Stimulated activated naive CD8-positive, alpha-beta T cell treated with anti-CD3 and anti-CD28 coated beads, Interleukin-15, Interleukin-2, amounts not matched to agents 100 U/mL and 50 U/mL, for 24 hours (primary cell): ENCODE measurements at places on chromosomes 7 and 10.

GRCh38 chr7:26670290-26670689 is 194.1 kb downstream of the SKAP2 start:
- no peak for DNase-seq

DNA sequence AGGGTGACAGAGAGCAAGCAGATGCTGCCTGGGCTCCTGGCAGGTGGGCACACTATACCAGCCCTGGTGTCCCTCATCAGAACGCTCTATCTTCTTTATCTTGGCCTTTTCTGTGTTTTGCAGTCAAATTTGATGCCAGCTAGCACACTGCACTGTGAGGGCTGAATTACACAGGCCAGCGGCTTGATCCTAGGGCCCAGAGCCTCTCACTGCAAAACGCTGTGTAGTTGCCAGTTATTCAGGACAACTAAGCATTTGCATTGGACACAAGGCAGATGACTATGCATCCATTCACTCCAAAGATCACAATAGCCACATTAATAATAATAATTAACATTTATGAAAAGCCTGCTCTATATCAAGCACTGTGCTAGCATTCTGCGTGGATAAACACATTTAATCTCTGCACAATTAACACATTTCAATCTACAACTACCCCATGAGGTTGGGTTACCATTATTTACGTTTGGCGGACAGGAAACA is 100.3 kb downstream of the PAXIP1 start:
- DNase-seq: no peak

- peak; percentile 24 for DNase-seq
Observed at GRCh38 chr7:142375710-142376313, 118.0 kb upstream of the PRSS58 start.

GRCh38 chr7:112306903-112307302 is 100.4 kb downstream of the ZNF277 start:
- no peak for DNase-seq

DNA sequence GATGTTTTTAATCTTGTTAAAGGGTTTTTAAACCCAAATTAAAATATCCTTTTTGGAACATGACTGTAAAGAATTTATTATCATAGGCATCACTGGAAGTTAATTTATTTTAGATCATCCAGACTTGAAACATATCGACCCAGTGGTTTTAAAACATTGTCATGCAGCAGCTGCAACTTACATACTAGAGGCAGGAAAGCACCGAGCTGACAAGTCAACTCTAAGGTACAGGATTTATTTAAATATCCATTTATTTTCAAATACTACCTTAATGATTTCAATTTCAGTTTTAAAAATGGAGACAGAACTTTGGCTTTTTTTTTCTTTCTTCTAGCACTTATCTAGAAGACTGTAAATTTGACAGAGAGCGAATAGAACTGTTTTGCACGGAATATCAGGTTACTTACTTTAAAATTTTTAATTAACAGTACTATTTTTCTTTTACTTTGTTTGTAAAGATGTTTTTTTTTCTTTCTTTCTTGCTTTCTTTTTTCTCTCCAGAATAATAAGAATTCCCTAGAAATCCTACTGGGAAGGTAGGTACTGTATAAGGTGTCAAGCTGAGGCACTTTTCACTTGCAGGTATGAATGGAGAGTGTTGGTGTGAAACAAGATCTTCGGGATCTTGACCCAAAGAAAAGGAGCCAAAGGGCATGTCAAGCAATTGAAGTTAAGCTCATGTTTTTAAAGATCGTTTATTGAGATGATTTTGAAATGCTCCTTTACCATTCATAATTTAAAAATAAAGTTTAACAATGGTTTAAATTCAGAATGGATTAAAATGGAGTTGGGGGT is 1.8 kb downstream of the COMMD3 start:
- DNase-seq: no peak

GRCh38 chr7:137880432-137880831 is 33.7 kb upstream of the DGKI start:
- DNase-seq: no peak

DNA sequence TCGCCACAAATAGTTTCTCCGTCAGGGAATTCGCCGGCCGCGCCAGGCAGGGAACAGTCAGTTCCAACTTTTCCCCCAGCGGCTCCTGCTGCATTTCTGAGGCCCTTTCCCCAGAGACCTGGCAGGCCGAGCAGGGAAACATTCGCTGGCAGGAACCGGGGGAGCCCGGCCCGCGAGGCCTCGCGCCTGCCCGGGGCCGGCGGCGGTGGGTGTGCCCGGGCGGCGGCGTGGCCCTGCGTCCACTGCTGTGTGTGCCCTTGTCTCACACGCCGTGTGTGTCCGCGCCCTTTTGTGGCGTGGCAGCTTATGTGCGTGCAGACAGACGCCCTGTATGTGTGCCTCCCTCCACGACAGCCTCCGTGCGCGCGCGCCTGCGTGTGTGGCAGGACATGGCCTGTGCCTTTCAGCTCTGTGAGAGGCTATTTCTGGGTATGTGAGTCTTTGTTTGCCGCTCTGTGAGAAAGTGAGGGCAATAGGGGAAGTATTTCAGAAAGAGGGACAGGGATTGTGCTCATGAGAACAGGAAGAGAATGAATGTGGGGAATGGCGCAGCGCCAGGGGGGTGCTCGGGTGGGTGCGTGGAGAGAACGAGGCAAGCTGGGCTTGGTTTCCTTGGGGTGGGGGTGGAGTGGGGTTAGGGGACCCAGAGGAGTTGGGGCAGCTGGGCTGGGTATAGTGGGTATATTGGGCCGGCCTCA is 689 bp upstream of the SMARCD3 start:
- peak; percentile 42 for DNase-seq

GRCh38 chr10:30502266-30503060 is 68.5 kb downstream of the MAP3K8 start:
- peak; percentile 44 for DNase-seq

DNA sequence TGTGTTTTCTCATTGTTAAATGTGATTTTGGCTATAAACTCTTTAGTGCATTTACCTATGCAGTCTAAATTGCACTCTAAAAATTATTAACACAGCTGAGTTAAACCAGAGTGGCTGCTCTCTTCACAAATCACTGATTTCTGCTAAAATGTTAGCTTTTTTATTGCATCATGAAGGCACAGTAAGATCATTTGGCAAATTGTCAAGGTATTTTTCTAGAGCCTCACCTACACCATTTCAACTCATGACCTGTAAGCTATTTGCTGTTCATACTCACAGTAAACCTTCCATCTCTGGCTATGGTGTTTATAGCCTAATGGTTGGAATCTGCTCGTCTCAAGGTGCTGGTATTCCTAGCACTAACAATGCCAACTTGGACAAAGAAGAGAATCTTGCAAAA is 25.7 kb downstream of the NDUFB2 start:
- DNase-seq: no peak

- DNase-seq: no peak
Observed at GRCh38 chr7:104789780-104790179, 224.2 kb upstream of the KMT2E start.

DNA sequence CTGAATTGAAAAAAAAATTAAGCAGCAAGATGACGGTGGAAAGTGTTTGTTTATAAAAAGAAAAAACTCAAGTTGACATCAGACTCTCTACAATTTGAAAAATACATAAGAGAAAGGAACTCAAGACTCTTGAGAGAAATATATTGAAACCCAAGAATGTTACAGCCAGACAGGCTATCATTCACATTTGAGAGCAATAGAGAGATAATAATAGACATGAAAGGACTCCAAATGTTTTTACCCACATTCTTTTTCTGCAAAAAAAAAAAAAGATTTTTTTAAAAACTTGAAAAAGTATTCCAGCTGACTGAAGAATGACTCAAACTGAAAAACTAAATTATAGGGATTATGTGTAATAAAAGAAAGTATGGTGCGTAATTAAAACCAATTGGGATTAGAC is 532.4 kb downstream of the INHBA start:
- DNase-seq: no peak

GRCh38 chr10:80464557-80465450 is 10.7 kb downstream of the TSPAN14 start:
- DNase-seq: no peak

DNA sequence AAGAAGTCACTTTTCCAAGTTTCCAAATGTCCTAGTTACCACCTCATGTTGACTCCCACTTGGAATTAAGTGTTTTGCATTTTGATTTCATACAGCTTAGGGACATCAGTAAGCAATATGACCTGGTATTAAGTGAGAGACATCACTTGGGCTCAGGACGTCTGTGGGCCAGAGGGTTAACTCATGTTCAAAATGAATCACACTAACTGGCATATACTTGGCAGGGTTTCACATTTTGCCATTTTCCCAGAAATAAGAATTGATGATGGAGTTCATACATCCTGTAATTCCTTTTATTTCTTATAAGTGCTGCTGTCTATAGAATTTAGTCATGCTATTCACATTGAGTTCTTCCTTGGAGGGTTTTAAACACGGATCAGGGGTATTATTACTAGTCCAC is 516.5 kb downstream of the PHTF2 start:
- DNase-seq: no peak

GRCh38 chr7:50312250-50313162 is 8.0 kb downstream of the IKZF1 start:
- no peak for DNase-seq

DNA sequence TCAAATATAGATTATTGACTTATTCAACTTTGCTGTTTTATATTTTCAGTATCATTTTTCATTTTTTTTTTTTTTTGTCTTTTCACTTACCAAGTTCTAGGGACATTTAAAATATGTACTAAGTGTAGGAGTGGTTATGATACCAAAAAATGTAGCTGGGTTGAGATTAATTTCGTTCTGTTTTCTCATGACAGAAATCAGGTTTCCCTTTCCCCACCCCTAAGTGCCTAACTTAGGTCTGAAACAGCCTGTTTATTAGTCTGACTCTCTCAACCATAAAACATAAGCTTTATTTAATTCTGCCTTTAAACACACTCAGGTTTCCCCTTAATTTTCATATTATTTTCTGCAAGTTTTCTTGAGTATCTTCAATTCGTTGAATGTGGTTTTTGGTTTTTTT is 22.1 kb downstream of the TMEM106B start:
- no peak for DNase-seq
